ENCODE measurements at places on chromosomes 13 and 19.

- DNase-seq, result no peak
Measured at GRCh38 chr13:43482026-43482425, 304.7 kb downstream of the ENOX1 start.

DNA sequence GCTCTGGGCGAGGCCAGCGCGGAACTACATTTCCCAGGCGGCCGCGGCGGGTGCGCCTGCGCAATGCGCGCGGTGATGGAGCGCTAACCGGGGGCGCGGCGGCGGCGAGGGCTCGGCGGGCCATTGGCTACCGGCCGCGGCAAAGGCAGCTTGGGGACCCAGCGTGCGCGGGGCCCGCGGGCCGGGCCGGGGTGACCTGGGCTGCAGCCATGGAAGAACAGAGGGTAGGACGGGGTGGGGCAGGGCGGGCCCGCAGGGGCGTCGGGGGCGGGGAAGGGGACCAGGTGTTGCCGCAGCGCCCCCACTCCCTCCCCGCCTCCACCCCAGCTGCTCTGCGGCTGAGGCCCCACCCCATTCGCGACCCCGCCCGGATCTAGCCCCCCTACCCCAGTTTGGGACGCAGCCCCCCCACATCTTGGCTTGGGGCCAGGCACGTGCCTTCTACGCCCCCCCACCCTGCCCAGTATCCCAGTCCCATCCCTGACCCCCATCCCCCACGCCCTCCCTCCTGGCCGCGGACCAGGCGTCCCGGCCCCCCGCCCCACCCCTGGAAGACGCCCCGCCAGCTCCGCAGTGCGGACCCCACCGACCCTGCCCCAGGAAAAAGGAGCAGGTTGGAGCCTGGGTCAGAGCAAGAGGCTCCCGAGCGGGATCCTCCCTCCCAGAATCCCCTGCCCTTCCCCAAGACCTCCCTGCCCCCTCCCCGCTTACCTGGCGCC, at the start of gene FSD1:
Gene FSD1 (plus strand): TSS at position 61 of the 719 bp plus-strand sequence. CDS start 149 bp downstream, at position 210.
- DNase-seq, result peak; percentile 73

DNA sequence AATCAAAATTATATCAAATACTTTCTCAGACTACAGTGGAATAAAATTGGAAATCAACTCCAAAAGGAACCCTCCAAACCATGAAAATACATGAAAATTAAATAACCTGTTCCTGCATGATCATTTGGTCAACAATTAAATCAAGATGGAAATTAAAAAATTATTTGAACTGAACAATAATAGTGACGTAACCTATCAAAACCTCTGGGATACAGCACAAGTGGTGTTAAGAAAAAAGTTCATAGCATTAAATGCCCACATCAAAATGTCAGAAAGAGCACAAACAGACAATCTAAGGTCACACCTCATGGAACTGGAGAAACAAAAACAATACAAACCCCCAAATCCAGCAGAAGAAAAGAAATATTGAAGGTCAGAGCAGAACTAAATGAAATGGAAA, 1460.7 kb downstream of the OLFM4 start:
- DNase-seq, result no peak

DNA sequence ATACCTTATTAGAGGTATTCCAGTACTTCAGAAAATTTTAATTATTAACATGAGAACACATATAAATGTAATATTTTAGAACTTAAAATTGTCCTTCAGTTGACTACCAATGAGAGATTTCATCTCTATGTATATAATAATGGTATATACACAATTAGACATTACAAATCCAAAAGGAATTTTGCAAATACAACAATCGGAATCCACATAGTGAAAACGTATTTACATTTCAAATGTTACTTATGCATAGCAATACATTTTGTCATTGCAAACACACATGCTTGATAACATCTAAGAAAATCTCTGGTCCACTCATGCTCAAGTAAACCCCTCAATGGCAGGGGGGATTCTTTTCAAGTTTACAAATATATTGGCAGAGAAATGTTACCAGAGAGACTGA, 2345.2 kb downstream of the PCDH9 start:
- DNase-seq, result no peak

GRCh38 chr19:55251341-55252081, 7.3 kb downstream of the PPP6R1 start:
- DNase-seq, result peak; percentile 49

DNA sequence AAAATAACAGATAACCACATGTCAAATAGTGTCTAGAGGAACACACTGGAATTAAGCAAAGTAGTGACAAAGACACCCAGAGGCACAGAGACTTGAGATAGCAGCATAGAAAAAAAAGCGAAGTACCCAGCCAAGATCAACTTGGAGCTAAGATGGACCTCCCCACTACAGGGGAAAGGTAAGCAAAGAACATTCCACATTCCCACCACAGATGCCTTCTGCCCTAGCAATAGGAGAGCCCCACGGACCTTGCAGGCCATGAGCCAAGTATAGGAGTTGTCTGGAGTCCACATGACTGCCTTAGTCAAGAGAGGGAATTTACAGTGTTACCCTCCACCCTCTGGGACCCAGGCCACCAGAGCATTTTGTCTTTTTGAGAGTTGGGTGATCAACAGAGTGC, 110.7 kb upstream of the SPRY2 start:
- DNase-seq, result no peak

- DNase-seq, result no peak
Measured at GRCh38 chr13:110485604-110486003, 75.9 kb downstream of the RAB20 start.

DNA sequence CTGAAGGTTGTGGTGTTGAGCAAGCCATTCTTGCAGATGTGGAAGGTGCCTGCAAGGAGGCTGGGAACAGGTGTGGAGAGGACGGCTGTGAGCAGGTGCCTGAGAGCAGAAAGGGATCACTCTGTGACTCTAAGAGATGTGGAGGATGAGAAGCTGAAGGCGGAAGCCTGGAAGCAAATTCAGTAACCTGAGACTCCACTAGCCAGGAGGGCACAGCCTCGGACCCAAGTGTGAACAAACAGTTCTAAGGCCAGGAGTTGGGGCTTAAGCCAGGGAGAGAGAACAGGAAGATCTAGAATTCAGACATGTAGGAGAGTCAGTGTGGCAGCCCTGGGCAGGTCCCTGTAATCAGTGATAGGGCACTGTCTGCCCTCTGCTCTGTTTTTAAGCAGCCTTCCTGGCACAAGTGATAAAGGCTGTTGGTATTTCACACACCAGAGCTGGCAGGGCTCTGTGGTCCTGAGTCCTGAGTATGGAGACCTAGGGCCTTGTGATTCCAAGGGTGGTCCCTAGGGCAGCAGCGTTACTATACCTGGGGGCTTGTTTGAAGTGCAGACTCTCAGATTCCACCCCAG, 131.3 kb downstream of the SLC7A1 start:
- no peak for DNase-seq

- DNase-seq, result peak; percentile 36
Measured at GRCh38 chr13:111031531-111031961, 83.6 kb upstream of the ARHGEF7 start.

GRCh38 chr13:110006304-110006703, 219.9 kb upstream of the IRS2 start:
- no peak for DNase-seq

DNA sequence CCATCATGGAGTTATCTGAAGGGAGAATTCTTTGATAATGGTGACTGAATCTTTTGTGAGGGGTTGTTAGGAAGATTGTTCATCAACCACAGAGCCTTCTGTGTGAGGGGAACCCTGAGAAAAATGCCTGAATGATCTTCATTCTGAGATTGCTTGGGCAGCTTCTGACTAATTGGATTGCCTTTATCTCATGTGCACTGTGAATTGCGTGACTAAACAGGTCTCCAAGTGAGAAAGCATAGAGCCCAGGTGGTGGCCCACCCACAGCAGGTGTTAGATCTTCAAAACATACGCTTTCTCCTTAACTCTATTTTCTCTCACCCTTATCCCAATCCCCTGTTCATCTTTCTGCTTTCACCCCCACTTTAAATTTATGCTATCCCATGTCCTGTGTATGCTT, 58.3 kb downstream of the DOCK9 start:
- peak; percentile 35 for DNase-seq
